ENCODE measurements at places on chromosomes 16 and 17.
A peak's percentile ranks its signal among the peaks of the same experiment; 100 is the strongest.

- DNase-seq = no peak
Observed at GRCh38 chr17:7383742-7384488, 3.0 kb downstream of the TNK1 start.

- no peak for DNase-seq
Observed at GRCh38 chr17:78510141-78511075, 66.8 kb downstream of the DNAH17 start.

GRCh38 chr17:18928628-18929125, 23.3 kb upstream of the SLC5A10 start:
- DNase-seq = no peak

DNA sequence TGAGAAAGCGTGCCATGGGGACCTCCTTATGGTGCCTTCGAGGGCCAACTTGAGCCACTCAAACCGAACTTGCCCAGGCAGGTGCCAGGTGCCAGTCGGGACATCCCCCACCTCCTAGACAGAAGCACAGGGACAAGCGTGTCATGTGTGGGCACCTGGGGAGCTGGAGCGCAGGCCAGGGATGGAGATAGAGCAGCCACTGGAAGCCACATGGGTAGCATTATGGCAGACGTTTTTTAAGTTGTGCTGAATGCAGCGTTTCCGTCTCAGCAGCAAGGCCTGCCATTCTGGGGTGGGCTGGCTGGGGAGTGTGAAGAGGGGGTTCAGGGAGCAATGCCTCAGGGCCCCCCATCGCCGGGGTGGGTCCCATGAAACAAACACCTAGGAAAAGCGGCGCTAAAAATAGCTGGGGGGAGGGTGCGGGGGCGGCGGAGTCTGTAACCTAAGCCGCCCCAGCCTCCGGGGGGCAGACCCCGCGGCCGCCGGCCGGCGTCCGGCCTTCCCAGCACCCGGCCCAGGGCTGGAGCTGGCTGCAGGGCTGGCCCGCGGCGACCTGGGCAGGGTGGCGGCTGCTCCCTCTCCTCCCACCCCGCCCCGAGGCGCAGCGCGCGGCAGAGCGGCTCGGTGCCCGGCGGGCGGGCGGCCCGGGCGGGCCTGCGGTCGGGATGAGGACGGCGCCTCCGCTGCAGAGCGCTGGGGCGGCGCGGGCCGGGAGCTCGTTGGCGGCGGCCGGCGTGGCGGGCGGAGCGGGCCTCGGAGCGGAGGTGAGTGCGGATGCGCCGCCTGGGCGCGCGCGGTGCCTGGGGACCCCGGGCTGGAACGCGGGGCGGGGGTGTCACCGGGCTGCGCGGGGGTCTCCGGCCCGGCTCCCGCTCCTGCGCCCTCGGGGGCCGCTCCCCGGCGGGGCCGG, at the start of gene ZNF469:
ZNF469 (plus strand) TSS at position 469 of the 910 bp plus-strand sequence. CDS start 44,512 bp downstream, outside the sequence.
- DNase-seq = no peak

DNA sequence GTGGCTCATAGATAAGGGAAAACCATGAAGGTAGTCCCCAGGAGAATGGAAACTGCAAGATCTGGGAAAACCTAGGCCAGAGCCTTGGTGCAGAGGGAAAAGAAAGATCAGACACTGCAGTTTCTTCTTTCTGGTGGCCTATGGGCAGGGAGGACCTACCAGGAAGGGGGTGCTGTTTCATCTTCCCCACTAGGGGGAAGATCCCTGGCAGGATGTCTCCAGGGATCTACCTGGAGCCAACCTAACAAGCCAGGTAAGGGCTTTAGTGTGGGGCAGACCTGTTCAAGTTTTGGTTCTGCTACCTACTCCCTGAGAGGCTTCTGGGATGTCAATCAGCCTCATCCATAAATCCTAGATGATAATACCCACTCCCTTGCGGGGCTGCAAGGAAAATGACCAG, 21.4 kb downstream of the TOM1L2 start:
- DNase-seq = no peak

DNA sequence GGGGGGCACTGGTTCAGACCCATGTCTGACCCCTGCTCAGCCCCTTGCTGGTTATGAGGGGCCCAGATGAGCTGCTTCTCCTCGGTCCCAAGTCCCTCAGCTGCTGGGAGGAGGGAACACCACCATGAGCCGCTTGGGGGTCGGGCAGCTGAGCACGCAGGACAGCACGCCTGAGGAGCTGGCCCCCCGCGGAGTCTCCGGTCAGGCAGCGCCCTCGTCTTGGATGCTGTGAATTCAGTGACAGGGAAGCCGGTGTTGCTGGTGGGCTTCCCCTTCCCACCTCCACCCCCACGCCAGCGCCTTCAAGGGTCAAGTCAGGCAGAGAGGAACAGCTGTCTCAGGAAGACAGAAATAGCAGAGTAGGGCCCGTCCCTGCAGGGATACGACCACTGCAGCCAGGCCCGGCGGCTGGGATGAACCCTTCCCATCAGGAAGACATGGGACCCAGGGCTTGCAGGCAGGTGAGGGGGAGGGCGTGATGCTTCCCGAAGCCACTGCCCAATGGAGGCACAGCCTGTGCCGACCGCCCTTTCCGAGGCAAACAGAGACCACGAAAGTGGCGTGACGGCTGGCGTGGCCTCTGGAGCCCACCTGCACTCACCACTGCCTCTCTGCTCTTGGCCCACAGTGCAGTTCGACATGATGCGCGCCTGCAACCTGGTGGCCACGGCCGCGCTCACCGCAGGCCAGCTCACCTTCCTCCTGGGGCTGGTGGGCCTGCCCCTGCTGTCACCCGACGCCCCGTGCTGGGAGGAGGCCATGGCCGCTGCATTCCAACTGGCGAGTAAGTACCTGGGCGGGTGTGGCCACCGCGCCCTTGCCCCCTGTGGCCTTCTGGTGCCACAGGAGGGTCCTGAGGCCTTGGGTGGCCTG, 8.1 kb downstream of the TMEM204 start:
- DNase-seq = no peak

GRCh38 chr16:25366078-25366477, 108.4 kb upstream of the ZKSCAN2 start:
- DNase-seq = no peak

GRCh38 chr17:13387952-13388351, 213.8 kb downstream of the HS3ST3A1 start:
- DNase-seq = no peak

- DNase-seq = no peak
Observed at GRCh38 chr16:50739031-50739430, 2.9 kb upstream of the CYLD start.

DNA sequence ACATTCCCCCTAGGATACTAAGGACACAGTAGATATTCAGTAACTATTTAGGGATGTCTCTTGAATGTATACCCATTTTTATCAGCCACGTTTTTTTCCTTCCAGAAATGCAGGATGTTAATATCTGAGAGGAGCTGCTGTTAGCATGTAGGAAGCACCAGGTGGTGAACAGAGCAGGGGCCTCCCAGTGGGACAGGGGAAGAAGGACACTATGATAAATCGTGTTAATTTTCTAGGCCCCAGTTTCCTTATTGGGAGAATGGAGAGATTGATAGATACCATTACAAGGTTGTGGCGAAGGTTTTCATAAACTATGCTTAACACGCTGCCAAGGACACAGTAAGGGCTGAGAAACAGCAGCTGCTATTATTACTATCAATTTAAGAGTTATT, 45.4 kb downstream of the PRSS54 start:
- no peak for DNase-seq

- no peak for DNase-seq
Observed at GRCh38 chr16:2155977-2156848, 631 bp downstream of the TRAF7 start.

DNA sequence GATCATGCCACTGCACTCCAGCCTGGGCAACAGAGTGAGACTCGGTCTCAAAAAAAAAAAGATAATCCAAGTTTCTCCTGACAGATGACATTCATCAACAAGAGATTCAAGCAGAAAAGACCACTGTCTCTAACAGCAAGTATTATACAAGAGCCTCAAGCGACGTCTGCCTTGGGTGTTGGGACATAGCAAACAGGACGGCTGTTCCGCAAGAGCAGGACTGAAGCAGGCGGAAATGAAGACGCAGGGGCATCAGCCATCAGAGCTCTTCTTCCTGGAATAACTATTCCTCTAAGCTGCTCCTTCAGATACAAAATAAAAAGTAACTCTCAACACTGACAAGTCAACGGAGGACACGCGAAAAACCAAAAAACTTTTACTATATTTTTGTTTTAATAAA, 54.0 kb downstream of the ANKRD11 start:
- no peak for DNase-seq

DNA sequence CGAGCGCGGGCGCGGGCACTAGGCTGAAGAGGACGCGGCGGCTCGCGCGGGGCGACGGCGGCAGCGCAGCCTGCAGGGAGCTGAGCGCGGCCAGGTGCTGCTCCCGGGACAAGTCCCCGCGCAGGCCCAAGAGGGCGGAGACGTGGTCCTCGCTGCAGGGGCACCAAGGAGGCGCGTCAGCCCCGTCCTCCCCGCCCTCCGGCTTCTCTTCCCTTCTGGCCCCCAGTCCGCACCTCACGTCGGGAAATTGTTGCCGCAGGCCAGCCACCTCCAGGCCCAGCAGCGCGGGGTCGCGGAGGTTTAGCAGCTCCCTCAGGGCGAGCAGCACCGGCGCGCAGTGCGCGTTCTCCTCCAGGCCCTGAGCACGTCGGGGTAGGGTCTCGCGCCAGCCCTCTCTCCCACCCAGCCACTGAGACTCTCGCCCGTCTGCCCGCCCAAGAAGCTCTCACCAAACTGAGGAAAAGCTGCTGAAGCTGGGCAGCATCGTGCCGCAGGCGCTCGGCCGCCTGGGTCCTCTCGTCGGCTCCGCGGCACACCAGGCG, 761 bp upstream of the MATCAP1 start:
- DNase-seq = no peak

GRCh38 chr17:31508288-31509094, 117.0 kb downstream of the RAB11FIP4 start:
- DNase-seq = no peak

DNA sequence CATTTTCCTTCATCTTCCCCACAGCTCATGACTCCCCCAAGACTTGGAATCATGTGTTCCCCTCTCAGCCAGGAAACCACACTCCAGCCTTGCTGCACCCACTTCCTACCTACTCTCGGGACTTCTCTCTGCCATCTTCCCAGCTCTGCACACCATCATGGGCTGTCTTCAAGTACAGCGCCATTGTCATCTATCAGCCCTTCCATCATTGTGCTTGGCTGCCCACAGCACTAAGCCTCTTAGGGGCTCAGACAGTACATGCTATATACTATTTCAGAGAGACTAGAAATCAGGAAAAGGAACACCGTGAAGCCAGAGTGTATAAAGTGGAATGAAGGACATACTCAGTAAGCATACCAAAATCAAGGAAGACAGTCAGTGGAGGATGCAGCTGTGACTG, 64.7 kb downstream of the CDH11 start:
- no peak for DNase-seq

DNA sequence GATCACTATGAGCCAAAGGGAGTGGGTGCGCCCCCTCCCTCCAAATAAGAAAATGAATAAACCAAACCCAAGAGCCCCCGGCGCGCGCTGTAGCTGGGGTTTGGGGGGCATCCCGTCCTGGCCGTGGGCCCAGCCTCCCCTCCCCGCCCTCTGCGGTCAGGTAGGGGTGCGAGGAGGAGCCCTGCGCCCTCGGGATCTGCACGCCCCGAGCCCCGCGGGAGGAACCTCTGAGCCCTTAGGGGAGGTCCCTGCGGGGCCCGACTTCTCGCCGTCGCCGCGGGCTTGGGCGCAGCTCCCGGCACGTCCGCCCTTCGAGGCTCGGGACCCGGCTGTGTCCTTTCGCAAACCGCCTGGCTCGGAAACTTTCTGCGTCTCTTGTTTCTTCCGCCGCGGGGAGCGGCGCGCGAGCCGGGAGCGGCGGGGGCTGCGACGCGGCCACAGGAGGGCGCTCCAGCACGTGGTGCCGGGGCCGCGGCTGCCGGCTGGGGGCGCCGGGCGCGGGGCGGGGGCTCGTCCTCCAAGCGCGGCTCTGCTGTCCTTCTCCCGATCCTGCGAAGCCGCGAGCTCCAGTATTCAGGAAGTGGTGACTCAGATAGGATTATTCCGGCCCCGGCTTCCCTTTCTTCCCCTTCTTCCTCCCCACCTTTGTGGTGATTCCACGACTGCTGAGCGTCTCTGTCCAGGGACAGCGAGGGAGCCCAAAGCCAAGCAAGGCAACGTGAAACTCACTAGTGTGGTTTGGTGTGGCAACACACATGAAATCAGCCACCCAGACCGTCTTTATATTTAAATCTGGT, 1.6 kb downstream of the PITPNC1 start:
- DNase-seq = peak; percentile 77

DNA sequence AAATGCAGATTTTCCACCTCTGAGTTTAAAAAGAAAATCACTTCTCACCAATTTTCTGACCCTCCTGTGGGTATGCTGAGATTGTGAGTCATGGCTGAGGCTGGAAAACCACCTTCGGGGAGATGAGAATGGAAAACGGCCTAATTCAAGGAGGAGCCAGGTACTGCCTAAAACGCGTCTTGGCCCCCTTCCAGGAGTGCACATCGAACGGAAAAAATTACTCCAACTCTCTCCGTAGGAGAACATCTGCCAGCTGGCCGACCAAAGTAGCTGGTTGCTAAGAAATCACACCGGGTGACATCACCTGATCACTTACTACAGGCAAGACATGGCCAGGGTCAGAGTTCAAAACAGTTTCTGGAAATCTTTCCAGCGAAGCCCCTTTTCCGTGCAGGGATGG, 107.6 kb downstream of the ZNF423 start:
- peak; percentile 76 for DNase-seq

DNA sequence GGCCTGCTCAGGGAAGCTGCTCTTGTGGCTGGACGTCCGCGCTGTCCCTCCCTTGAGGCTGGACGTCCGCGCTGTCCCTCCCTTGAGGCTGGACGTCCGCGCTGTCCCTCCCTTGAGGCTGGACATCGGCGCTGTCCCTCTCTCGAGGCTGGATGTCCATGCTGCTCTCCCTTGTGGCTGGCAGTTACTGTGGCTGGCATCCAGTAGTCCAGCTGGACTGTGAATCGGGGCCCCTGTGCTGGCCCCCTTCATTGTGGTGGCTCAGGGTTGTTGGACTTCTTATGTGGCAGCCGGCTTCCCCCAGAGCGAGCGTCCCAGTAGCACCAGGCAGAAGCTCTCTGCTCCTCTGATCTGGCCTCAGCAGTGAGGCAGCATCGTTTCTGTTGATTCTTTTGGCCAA, 141.5 kb downstream of the IRF8 start:
- DNase-seq = no peak

- DNase-seq = no peak
Observed at GRCh38 chr17:41178843-41179616, 1.0 kb upstream of the KRTAP4-2 start.

GRCh38 chr16:67284699-67285646, 5.6 kb downstream of the PLEKHG4 start:
- DNase-seq = no peak

- peak; percentile 58 for DNase-seq
Observed at GRCh38 chr16:10817963-10818941, at the start of gene TVP23A. Gene TVP23A, minus strand, starts transcription at chr16:10818794. Its CDS starts 301 bp downstream, at chr16:10818493.

DNA sequence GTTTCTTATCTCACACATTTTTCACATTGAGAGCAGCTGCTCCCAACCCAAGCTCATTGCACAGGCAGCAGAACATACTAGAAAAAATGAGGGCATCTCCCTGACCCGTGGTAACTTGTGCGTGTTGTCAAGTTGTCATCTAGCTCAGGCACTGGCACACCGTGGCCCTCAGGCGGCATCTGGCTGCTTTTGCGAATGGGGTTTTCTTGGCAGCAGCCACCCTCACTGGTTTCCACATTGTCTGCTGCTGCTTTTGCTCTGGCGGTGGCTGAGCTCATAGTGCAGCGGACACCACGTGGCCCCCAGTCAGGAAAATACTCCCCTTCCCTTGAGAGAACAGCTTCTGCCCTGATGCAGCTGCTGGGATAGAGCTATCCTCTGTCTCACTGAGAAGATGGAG, 9.4 kb upstream of the TEDC2 start:
- DNase-seq = no peak
